ENCODE measurements at places on chromosomes 3 and 15. TPM values are rescaled to one million over a fixed set of nuclear protein-coding genes. Genes with fewer than 3 reads are reported as not detected.

GRCh38 chr3:55333923-55334322, 153.2 kb downstream of the WNT5A start:
- H3K4me1 ChIP-seq: no peaks in the 10 kb centered on the region
- no peak for DNase-seq
- H3K4me3 ChIP-seq: no peak overlapping the region
- H3K27me3 ChIP-seq: no peaks in the 10 kb centered on the region
- no peaks in the 10 kb centered on the region for H3K36me3 ChIP-seq
- no peak overlapping the region for H3K27ac ChIP-seq

MYZAP gene
- 1.1 TPM for total RNA-seq

DNA sequence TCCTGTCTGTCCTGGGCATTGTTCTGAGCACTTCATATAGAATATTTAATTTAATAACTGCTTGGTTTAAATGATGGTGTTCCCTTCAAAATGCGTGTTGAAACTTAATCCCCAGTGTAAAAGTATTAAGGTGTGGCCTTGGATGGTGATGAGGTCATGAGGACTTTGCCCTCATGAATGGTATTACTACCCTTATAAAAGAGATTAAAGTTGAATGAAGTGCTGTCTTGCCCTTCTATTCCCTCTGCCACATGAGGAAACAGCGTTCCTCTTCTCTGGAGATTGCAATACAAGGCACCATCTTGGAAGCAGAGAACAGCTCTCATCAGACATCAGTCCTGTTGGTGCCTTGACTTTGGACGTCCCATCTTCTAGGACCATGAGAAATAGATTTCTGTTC, 374.4 kb downstream of the PTPRG start:
- H3K4me1 ChIP-seq: no peaks in the 10 kb centered on the region
- no peak overlapping the region for H3K4me3 ChIP-seq

LRRK1 gene
- total RNA-seq: 88.0 TPM

ROPN1 gene
- total RNA-seq: not detected

DNA sequence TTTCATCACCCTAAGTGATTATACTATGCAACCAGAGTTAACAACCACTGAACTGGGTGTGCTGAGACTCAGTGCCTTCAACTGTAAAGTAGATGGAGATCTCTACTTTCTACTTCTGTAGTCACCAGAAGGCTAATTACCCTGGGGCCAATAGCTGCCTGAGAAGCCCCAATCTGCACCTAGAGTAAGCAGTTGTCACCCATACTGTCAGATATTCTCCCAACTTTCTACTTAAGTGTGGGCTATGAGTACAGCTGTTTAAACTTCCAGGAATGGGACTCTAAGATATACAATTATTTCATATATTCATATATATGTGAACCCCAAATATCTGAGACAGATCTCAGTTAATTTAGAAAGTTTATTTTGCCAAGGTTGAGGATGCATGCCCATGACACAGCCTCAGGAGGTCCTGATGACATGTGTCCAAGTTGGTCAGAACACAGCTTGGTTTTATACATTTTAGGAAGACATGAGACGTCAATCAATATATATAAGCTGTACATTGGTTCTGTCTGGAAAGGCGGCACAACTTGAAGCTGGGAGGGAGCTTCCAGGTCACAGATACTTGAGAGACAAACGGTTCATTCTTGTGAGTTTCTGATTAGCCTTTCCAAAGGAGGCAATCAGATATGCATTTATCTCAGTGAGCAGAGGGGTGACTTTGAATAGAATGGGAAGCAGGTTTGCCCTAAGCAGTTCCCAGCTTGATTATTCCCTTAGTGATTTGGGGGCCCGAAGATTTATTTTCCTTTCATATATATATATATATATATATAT, 41.9 kb downstream of the CCNL1 start:
- H3K4me3 ChIP-seq: no peak overlapping the region
- DNase-seq: no peak
- no peak overlapping the region for H3K27ac ChIP-seq
- H3K27me3 ChIP-seq: no peaks in the 10 kb centered on the region
- no peaks in the 10 kb centered on the region for H3K36me3 ChIP-seq

GRCh38 chr3:47961815-47962606, 54.2 kb downstream of the MAP4 start:
- no peak for DNase-seq
- no peaks in the 10 kb centered on the region for H3K4me1 ChIP-seq
- H3K27ac ChIP-seq: no peak overlapping the region
- no peak overlapping the region for H3K4me3 ChIP-seq
- no peaks in the 10 kb centered on the region for H3K27me3 ChIP-seq

DNA sequence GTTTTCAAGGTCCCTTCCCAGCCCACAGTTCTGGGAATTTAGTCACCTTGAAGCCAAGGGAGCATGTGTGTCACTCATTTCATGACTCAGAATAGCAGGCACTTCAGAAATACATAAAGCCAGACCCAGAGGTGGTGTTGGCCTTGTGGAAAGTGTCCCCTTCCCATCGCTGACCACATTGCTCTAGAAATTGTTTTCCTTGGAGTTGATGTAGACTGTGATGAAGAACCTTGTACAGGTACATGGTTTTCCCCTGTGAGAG, 158.8 kb downstream of the SLCO3A1 start:
- H3K4me1 ChIP-seq: no peaks in the 10 kb centered on the region
- no peak overlapping the region for H3K27ac ChIP-seq
- peak overlapping the region; percentile 2 for H3K4me3 ChIP-seq
- no peaks in the 10 kb centered on the region for H3K36me3 ChIP-seq
- no peak for DNase-seq

ASB14 gene
- not detected for total RNA-seq

TLR9 gene
- total RNA-seq: not detected

DNA sequence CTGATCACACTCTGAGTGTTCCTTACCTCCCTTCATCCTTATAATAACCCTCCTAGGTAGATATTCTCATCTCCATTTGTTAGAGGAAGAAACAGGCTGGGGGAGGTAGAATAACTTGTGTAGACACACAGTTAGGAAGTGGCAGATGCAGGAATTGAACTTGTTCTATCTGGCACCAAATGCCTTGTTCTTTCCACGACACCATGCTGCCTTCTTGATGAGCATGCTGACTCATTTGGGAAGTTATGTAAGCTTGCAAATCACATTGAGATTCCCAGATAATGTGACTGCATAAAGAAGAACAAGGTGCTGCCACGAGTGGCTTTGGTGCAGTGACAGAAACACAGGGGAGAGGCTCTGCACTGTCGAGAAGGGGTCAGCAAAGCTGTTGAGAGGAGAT, 27.5 kb upstream of the NDUFB4 start:
- no peak overlapping the region for H3K27ac ChIP-seq
- H3K4me3 ChIP-seq: no peak overlapping the region
- H3K27me3 ChIP-seq: 0 out of 2 replicates have a peak, but pooled peaks cover 3% of the 10 kb centered on the region
- no peak for DNase-seq

ATP2C1 gene
- 101 TPM for total RNA-seq

XYLB gene
- 6.6 TPM for total RNA-seq

DNA sequence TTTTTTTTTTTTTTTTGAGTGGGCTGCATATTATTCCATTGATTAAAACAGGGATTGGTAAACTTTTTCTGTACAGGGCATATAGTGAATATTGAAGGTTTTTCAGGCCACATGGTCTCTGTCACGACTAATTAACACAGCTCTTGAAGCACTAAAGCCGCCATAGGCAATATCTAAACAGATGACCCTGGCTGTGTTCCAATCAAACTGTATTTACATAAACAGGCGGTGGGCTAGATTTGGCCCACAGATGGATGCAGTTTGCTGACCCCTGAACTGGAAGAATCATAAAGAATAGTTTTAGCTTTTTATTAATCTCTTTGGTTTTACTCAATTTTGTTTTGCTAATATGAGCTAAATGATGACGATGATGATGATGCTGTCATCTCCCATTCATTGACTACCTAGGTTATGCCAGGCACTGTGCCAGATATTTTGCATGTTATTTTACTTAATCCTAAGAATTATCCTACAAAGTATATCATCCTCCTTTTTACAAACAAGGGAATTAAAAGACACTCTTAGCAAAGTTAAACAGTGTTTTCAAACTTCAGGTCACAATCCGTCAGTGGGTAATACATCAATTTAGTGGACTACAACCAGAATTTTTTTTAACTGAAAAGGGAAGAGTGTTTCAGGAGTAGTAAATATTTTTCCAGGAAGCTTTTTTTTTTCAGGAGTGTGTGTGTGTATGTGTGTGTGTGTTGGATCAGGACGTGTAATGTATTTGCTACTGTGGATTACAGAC, 54.3 kb downstream of the LMCD1 start:
- H3K36me3 ChIP-seq: no peaks in the 10 kb centered on the region
- H3K27ac ChIP-seq: no peak overlapping the region
- no peak overlapping the region for H3K4me3 ChIP-seq
- no peak for DNase-seq
- no peaks in the 10 kb centered on the region for H3K4me1 ChIP-seq
- no peaks in the 10 kb centered on the region for H3K27me3 ChIP-seq

Measured in Panc1 (cell line).